Cortex of kidney (tissue), 1 donor: ENCODE measurements at places on chromosomes 2 and 18.

- no peak for DNase-seq
These were observed 213.4 kb upstream of the GATA6 start for GRCh38 chr18:21955757-21956652.

DNA sequence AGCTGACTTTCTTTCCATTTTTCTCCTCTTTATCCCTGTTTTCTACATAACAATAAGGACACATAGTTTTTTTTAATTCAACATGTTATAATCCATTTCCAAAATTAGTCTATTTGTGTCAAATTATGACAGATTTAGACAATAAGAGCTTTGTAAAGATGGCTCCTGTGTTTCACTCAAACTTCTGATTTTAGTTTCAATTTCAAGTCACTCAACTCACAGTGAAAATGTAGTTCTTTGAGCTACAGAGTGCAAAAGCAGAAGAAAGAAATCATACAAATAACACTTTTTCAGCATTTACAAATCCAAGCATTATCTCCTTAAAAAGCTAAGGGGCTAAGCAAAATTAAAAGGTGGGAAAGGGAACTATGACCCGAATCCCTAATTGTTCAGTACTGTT lies 340.7 kb upstream of the TRIB2 start:
- DNase-seq, result no peak

DNA sequence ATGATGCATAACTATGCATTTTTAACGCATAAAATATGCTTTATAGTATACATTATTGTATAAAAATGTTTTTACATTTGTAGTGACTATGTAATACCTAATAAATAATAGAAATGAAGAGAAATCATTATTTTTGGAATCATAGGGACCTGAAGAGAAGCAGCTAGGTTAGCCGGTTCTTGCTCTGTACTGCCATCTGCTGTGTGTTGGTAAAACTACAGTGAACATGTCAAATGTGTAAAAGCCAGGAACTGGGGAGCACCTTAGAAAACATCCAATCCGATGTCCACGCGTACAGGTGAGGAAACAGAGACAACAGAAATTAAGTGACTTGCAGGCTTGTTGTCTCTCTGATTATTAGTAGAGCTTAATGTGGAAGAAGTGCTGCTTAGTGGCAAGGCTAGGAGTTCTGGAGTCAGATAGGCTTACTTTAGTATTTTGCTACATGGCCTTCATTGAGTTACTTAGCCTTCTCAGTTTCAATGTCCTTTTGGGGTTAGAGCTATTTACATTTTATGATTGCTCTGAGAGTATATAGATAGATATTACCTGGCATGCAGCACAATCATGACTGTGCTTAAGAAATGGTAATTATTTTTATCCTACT lies 386.5 kb downstream of the DLGAP1 start:
- no peak for DNase-seq

GRCh38 chr2:109317471-109318095 lies 188.6 kb downstream of the SH3RF3 start:
- DNase-seq, result no peak

DNA sequence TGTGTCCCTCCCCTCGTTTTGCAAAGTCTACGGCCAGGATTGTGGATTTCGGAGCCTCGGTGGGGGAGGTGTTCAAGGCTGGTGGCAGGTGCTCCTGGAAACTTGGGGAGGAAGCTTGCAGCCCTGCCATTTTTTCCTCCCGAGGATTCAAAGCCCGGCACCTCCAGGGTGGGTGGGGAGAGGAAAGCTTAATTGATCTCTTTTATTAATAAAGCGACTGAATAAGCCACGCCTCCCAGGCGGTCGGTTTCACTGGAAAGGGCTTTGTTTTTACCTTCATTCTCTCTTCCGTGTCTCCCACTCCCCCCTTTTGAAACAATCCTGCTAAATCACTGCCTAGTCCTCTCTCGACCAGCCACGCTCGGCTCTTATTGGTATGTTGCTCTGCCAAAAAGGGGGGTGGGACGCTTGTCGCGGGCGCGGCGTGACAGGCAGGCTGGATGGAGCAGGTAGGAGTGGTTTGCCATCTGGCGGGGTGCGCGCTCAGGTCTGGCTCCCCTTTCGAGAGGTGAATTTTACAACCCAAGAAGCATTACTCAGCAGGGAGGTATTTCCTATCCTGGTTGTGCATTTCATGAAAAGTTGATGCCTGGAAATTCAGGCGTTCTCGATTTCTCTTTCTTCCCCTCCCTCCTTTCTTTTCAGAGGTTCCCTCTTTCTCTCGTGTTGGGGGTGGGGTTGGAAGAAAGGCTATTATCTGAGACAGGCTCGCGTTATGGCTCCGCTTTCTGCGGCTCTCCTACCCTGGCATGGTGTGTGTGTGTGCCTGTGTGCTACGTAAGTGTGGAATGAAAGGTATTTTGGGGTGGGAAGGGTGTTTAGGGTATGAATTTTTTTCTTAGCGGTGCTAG lies 1.4 kb downstream of the NEDD4L start:
- DNase-seq, result no peak

- DNase-seq, result no peak
These were observed 56.6 kb upstream of the CYP26B1 start for GRCh38 chr2:72204156-72204785.

- DNase-seq, result no peak
These were observed 25.8 kb downstream of the XDH start for GRCh38 chr2:31388736-31389135.

DNA sequence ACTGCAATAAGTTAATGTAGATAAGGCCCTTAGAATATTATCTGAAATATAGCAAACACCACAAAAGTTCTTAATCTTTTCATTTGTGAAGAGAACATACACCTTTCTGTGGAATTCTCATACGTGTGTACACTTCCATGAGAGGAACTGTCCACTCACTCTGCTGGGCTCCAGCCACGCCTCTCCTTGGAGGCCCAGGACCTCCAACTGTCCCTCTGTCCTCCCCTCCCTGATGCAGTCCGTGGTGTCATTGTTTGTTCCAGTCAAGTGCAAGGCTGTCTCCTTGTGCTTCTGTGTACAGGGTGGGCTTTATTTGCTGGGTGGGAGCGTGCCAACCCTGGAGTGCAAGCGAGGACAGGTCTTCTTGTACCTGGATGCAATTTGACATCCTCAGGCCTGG lies 8.7 kb downstream of the RAB12 start:
- DNase-seq, result no peak

- DNase-seq, result no peak
These were observed 70.7 kb upstream of the HNRNPA3 start for GRCh38 chr2:177141866-177142265.

DNA sequence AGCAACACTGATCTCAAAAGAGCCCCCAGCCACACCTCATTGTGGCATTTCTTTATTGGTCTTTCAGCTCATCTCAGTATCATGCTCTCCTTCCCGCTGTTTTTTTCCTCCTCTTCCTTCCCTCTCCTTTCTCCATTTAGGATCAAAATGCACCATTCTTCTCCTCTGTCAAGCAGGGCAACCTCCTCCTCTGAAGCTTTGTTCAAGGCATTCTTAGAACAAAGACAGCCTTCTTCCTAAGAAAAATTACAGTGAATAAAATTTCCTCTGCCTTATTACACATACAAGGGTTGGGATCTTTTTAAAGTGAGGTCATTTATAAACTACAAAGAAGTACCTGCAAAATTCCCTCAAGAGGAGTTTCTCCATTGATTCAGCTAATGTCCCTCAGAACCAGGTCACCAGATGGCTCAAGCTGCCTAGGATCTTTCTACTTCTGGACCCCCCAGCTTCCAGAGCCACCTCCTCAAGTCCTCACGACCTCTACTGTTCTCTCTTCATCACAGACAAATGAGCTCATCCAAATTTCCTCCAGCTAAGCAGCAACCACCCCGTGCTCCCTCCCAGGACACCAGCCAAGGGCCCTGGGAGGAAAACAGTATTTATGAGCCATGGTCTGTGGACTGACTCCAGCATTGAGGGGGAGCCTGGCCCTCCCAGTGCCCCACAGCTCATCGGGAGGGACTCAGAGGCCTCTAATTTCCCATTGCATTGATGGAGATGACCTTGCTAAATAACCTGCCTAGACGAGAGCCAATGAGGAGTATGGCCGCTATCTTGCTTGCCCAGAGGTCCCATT lies 18.0 kb downstream of the SFXN5 start:
- DNase-seq, result no peak

- no peak for DNase-seq
These were observed 294.3 kb downstream of the SRBD1 start for GRCh38 chr2:45316576-45317338.

DNA sequence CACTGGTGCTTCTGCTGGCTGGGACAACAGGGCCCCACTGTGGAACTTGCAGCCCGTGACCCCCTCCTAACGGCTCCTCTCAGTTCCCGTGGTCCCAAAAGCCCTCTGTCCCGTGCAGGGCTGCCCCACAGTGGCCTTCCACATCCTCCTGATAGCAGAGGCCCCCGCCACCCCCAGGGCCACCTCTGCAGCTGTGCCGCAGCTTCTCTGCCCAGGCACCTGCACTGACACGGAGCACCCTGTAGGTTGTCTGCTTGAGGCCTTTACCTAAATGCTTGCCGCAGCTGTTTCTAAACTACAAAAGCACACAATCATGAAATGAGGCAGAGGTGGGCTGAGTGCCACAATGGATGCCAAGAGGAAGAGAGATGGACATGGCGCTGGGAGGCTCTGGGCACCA lies 13.5 kb upstream of the GRHL1 start:
- no peak for DNase-seq

DNA sequence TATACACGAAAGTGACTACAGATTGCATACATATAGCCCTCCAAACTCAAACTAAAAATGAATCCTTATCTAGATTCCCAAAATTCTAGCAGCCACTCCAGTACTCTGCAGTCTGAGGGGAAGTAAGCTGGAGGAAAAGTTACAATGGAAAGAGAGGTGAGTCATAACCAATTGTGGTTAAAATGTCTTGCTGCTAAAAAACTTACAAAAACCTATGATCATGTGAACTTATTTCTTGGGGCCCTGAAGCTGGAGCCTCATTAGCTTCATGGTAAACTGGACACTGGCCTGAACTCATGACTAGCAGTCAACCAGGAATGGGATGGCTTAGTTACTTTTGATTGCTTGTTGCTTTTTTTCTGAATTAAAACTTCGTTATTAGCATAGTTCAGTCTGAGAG lies 175.9 kb downstream of the SLC4A3 start:
- DNase-seq, result no peak
